ENCODE measurements at places on chromosomes 12 and 14. TPM values are rescaled to one million over a fixed set of nuclear protein-coding genes. Genes with fewer than 3 reads are reported as not detected.

DNA sequence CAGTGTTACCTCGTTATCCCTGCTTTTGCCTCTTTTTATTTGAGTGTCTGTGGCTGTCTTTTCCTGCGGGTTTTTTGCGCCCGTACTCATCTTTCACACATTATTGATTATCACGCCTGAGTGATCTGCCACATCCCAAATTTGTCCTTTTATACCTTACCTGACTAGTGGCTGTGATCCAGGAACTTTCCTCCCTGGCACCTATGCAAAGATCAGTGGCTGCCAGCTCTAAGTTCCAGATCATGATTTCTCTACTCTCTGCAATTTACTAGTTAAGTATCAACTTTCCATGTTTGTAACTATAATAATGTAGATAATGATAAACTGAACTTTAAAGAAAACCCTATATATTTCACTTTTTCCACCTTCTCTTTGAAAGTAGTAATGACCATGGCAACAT lies 36.9 kb downstream of the PLEKHA5 start:
- no peak for DNase-seq

Gene AVPR1A
- total RNA-seq, result 1.3 TPM

Gene TRHDE
- total RNA-seq, result 0.32 TPM

Gene FAM222A
- total RNA-seq, result 5.6 TPM

Gene NINJ2
- total RNA-seq, result 5.4 TPM

- DNase-seq, result no peak
These were observed 386.7 kb downstream of the ADAMTS20 start for GRCh38 chr12:43165351-43165750.

Gene ATP2A2
- total RNA-seq, result 1,060 TPM

Data from heart right ventricle (tissue), 16 donors.